ENCODE measurements at places on chromosomes 3 and 15.

GRCh38 chr3:156732261-156732660 is 57.9 kb downstream of the TIPARP start:
- peaks cover 5% of the 10 kb centered on the region for H3K36me3 ChIP-seq
- no peaks in the 10 kb centered on the region for H3K27me3 ChIP-seq
- no peak for DNase-seq
- no peak overlapping the region for H3K27ac ChIP-seq

GRCh38 chr3:115280506-115280905 is 133.4 kb upstream of the ZBTB20 start:
- H3K27me3 ChIP-seq = no peaks in the 10 kb centered on the region
- H3K27ac ChIP-seq = no peak overlapping the region
- no peak for DNase-seq
- H3K4me1 ChIP-seq = no peaks in the 10 kb centered on the region

- no peaks in the 10 kb centered on the region for H3K4me1 ChIP-seq
- no peak for DNase-seq
- H3K4me3 ChIP-seq = no peak overlapping the region
- no peaks in the 10 kb centered on the region for H3K27me3 ChIP-seq
- H3K36me3 ChIP-seq = no peaks in the 10 kb centered on the region
Observed at GRCh38 chr3:175648899-175649298, 789.8 kb downstream of the NAALADL2 start.

- H3K4me1 ChIP-seq = peaks cover 34% of the 10 kb centered on the region
- no peak overlapping the region for H3K27ac ChIP-seq
- peaks cover 8% of the 10 kb centered on the region for H3K36me3 ChIP-seq
- no peak overlapping the region for H3K4me3 ChIP-seq
Observed at GRCh38 chr3:167729591-167729990, 5.1 kb downstream of the PDCD10 start.

DNA sequence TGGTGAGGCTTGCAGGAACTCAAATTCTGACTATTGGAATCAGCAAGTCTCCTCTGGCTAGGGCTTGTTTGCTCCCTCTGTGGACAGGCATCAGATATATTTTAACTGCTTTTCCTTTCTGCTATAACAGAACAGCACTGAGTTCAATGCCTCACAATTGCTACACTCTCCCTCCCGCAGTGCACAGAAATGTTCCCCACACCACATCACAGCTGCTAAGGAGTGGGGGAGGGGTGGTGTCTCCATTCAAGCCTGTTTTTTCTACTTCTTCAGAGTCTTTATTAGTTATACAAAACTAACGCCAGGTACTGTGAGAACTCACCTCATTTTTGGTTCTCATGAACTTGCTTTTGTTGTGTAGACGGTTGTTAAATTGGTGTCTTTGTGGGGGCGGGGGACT is 68.5 kb downstream of the BCHE start:
- H3K27ac ChIP-seq = no peak overlapping the region
- DNase-seq = no peak
- no peaks in the 10 kb centered on the region for H3K4me1 ChIP-seq
- H3K27me3 ChIP-seq = no peaks in the 10 kb centered on the region
- H3K4me3 ChIP-seq = no peak overlapping the region

- H3K4me3 ChIP-seq = no peak overlapping the region
- no peak for DNase-seq
- H3K27me3 ChIP-seq = no peaks in the 10 kb centered on the region
- H3K27ac ChIP-seq = no peak overlapping the region
- H3K4me1 ChIP-seq = peaks cover 18% of the 10 kb centered on the region
- H3K36me3 ChIP-seq = peaks cover 17% of the 10 kb centered on the region
Observed at GRCh38 chr15:74468341-74469032, 7.5 kb upstream of the UBL7 start.

DNA sequence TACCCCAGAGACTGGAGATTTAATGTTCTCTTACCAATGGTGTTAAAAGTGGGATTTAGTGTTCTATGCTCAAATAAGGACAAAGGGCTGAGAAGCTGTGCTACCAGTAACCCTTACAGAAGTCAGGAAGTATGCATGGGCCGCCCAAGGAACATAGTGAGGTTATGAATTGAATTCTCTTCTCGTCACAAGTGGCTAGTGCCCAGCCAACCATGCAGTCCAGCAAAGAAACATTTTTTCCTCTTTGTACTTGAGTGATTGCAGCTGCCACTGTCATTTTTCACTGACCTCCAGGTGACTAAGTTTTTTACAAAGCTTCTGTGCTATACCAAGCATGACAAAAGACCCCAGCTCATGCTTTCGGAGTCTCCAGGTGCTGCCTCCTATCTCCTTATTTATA is 110.6 kb upstream of the DCBLD2 start:
- no peak for DNase-seq
- no peak overlapping the region for H3K27ac ChIP-seq
- H3K4me1 ChIP-seq = no peaks in the 10 kb centered on the region
- H3K4me3 ChIP-seq = no peak overlapping the region
- no peaks in the 10 kb centered on the region for H3K36me3 ChIP-seq
- H3K27me3 ChIP-seq = no peaks in the 10 kb centered on the region

DNA sequence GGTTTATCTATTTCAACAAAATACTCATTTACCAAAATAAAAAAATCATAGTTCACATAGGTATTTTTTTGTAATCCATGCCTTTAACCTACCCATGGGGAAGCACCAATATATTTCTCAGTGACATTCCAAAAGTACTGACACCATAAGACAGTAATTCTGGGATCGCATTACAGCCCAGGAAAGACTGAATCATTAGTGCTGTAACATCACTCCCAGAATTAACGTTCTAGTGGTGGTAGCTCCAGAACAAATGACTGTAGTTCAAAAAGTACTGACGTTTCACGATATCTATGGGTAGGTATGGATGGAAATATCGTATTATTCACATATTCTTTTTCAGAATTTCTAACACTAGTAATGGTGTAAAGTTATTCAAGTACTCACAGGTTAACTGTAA is 54.3 kb upstream of the NEK10 start:
- H3K36me3 ChIP-seq = peaks cover 45% of the 10 kb centered on the region
- peaks cover 7% of the 10 kb centered on the region for H3K4me1 ChIP-seq
- no peak for DNase-seq
- no peak overlapping the region for H3K27ac ChIP-seq

DNA sequence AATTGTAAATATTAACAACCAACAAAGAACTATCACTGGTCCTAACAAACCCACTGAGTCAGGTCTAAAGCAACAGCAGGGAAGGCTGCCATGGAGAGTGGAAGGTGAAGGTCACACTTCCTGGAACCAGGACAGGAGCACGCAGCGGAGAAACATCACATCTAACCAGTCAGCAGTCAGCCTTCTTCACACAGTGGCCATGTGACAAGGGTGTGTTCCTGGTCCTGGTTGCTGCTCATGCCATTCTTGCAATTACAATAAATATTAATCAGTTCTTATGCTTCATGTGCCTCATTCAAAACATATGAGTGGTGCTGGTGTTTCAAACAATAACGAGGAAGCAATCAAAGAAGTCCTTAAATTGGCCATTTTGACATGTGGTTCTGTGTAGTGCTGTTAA is 162.8 kb downstream of the ARRDC4 start:
- no peak overlapping the region for H3K27ac ChIP-seq
- H3K4me1 ChIP-seq = no peaks in the 10 kb centered on the region
- DNase-seq = no peak

DNA sequence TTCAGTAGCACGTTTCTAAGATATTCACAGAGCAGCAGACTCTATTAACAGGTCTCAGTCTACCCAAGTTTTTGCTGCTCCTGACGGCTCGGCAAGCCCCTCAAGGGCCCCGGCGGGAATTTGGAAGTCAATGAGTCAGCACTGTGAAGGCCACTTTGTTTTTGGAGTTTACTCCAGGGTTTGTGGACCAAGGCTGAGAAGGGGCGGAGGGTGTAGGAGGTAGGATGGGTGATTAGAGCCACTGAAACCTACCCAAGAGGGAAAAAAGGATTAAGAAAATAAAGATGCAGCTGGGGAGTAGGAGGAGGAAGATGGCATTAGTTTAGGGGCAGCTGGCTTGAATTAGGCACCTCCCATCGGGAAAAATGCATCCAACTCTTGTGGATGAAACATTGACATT is 87.6 kb downstream of the BDH1 start:
- peaks cover 19% of the 10 kb centered on the region for H3K27me3 ChIP-seq
- DNase-seq = no peak
- no peaks in the 10 kb centered on the region for H3K36me3 ChIP-seq
- H3K27ac ChIP-seq = no peak overlapping the region
- H3K4me3 ChIP-seq = no peak overlapping the region

- no peak overlapping the region for H3K4me3 ChIP-seq
- no peak overlapping the region for H3K27ac ChIP-seq
- H3K4me1 ChIP-seq = no peaks in the 10 kb centered on the region
- H3K27me3 ChIP-seq = peaks cover 6% of the 10 kb centered on the region
Observed at GRCh38 chr3:59192473-59192872, 142.6 kb upstream of the CFAP20DC start.

DNA sequence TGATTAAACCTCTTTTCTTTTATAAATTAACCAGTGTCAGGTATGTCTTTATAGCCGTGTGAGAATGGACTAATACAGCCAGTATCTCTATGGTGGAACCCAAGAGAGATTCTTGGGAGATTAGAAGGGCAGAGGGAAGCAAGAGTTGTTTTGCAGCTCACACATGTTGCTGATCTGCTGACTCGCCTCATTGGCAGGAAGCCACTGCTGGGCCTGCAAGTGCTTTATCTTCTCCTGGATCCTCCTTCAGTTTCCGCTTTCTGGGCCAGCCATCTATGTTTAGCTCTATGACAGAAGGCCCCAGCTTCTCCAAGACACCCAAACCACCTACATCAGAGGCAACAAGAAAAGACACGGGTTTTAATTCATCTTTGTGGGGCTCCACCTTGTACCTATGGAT is 23.4 kb upstream of the GALNT15 start:
- no peak for DNase-seq
- peaks cover 6% of the 10 kb centered on the region for H3K27me3 ChIP-seq
- H3K36me3 ChIP-seq = no peaks in the 10 kb centered on the region
- H3K27ac ChIP-seq = no peak overlapping the region

GRCh38 chr3:99509224-99509623 is 129.2 kb upstream of the COL8A1 start:
- H3K4me3 ChIP-seq = no peak overlapping the region
- DNase-seq = no peak
- peaks cover 3% of the 10 kb centered on the region for H3K4me1 ChIP-seq
- no peaks in the 10 kb centered on the region for H3K27me3 ChIP-seq
- no peak overlapping the region for H3K27ac ChIP-seq
- no peaks in the 10 kb centered on the region for H3K36me3 ChIP-seq

GRCh38 chr3:4754180-4755086 is 224.8 kb upstream of the BHLHE40 start:
- no peak overlapping the region for H3K27ac ChIP-seq
- peaks cover 58% of the 10 kb centered on the region for H3K36me3 ChIP-seq
- no peak for DNase-seq
- no peak overlapping the region for H3K4me3 ChIP-seq
- peaks cover 62% of the 10 kb centered on the region for H3K4me1 ChIP-seq

DNA sequence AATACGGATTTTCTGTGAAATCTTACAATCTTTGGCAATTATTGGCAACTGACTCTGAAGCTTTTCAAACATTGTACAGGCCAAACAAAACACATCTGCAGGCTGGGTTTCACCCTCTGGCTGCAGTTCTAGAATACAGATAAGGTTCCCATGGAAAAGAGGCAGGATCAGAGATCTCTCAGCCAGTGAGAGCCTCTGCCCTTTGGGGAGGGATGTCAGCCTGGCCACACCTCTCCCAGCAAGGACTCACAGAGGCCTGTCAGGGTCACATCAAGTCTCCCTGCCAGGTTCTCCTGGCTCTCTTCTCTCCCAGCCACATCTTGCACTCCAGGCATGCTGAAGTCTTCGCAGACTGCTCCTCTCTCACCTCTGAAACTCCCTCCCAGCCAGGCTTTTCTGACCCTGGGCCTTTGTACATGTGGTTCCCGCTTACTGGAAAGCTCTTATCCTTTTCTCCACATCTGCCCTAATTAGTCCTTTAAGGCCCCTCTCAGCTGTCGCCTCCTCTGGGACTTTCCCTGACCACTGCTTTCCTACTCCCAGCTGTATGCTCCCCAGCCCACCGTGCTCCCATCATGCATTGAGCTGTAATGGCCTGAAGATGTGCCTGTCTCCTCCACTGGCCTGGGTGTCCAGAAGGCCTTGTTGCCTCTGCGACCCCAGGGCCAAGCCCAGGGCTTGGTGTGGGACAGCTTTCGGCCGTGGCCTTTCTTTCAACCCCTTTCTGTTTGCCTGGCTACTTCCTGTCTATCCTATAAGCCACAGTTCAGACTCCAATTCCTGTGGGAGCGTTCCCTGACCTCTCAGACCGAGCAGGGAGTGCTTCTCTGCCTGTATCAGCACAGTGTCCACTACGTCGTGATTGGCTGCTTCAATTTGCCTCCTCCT is 4.3 kb downstream of the RBP1 start:
- no peak for DNase-seq
- peaks cover 5% of the 10 kb centered on the region for H3K4me1 ChIP-seq
- H3K27ac ChIP-seq = no peak overlapping the region
- H3K27me3 ChIP-seq = peaks cover 25% of the 10 kb centered on the region
- H3K36me3 ChIP-seq = no peaks in the 10 kb centered on the region
- H3K4me3 ChIP-seq = no peak overlapping the region

GRCh38 chr15:45139770-45140169 is 10.0 kb downstream of the DUOX1 start:
- no peak overlapping the region for H3K4me3 ChIP-seq
- H3K27me3 ChIP-seq = peaks cover 11% of the 10 kb centered on the region
- no peaks in the 10 kb centered on the region for H3K36me3 ChIP-seq
- no peak for DNase-seq
- H3K4me1 ChIP-seq = peaks cover 2% of the 10 kb centered on the region

DNA sequence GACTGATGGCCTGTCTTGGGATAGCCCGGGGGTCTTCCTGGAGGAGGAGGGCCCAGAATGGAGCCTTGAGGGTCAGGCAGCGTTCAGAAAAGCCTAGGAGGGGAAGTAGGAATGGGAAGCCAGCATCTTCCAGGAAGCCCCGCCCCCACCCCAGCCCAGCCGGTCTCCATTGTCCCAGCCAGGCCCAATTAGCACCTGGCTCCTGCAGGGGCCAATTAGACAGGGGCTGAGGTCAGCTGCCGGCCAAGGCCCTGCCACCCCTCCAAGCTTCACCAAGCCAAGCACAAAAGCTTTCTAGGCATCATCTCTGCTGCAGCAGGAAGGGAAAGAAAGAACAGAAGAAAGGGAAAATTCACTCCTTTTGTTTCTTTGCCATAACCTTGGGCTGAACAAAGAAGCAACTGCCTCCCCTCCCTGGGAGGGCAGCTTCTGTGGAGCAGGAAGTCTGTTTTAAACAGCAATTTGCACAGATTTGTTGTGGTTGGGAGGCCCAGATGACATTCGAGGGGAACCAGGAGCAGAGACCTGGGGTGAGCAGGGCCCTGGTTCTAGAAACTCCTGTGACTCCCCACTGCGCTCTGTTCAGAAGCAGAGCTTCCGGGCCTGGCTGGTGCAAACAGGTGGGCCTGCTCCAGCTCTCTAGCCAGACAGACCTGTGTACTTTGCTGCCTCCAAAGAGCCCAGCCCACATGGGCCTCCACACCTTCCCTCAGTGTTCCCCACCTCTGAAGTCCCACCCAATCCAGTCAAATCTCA is 47.7 kb downstream of the CYP11A1 start:
- H3K4me3 ChIP-seq = no peak overlapping the region
- peaks cover 14% of the 10 kb centered on the region for H3K4me1 ChIP-seq
- no peak overlapping the region for H3K27ac ChIP-seq
- DNase-seq = no peak
- peaks cover 4% of the 10 kb centered on the region for H3K27me3 ChIP-seq

Data from activated CD4-positive, alpha-beta T cell treated with anti-CD3 and anti-CD28 coated beads, Interleukin-2, amount 10 ng/mL, durations not matched to agents 24 days and 14 days (primary cell).